ENCODE measurements at places on chromosomes 12 and 14. TPM values are rescaled to one million over a fixed set of nuclear protein-coding genes. Genes with fewer than 3 reads are reported as not detected.

CLEC1B gene
- total RNA-seq: not detected

CBLN3 gene
- total RNA-seq: 2.2 TPM

TEX22 gene
- total RNA-seq: 0.90 TPM

SMARCD1 gene
- 61.9 TPM for total RNA-seq

TAS2R13 gene
- total RNA-seq: not detected

CSAD gene
- total RNA-seq: 3.6 TPM

CD27 gene
- total RNA-seq: not detected

CAPS2 gene
- 2.8 TPM for total RNA-seq

SUSD6 gene
- 2.1 TPM for total RNA-seq

RHOF gene
- total RNA-seq: 81.4 TPM

ERP27 gene
- not detected for total RNA-seq

NPAS3 gene
- total RNA-seq: not detected

TMEM119 gene
- total RNA-seq: not detected

GARIN6 gene
- not detected for total RNA-seq

LMO3 gene
- not detected for total RNA-seq

PRIMA1 gene
- not detected for total RNA-seq

GPR68 gene
- total RNA-seq: not detected

SLC11A2 gene
- total RNA-seq: 25.9 TPM

KRT6C gene
- not detected for total RNA-seq

FOXG1 gene
- not detected for total RNA-seq

SAMD15 gene
- total RNA-seq: 0.95 TPM

OR4E2 gene
- not detected for total RNA-seq

BDKRB2 gene
- 0.87 TPM for total RNA-seq

SIX1 gene
- total RNA-seq: 22.9 TPM

TM9SF1 gene
- total RNA-seq: 50.9 TPM

TAS2R42 gene
- total RNA-seq: not detected

CCDC196 gene
- total RNA-seq: not detected

Measured in Caki2 (cell line).